Left kidney (tissue), 8 donors: ENCODE measurements at places on chromosomes 3 and 15. TPM values are rescaled to one million over a fixed set of nuclear protein-coding genes. Genes with fewer than 3 reads are reported as not detected.
A peak's percentile ranks its signal among the peaks of the same experiment; 100 is the strongest.

- no peak for DNase-seq
Measured at GRCh38 chr3:143429628-143430514, 310.3 kb downstream of the CHST2 start.

GRCh38 chr3:197790033-197790432 is 1.0 kb upstream of the LRCH3 start:
- DNase-seq = no peak

GRCh38 chr15:31264559-31265089 is 62.0 kb upstream of the KLF13 start:
- no peak for DNase-seq

GRCh38 chr15:92232317-92232716 is 161.4 kb upstream of the ST8SIA2 start:
- DNase-seq = no peak

ARHGEF3 gene
- polyA plus RNA-seq = 81.6 TPM

- DNase-seq = no peak
Measured at GRCh38 chr3:66317750-66318376, 97.1 kb downstream of the SLC25A26 start.

- DNase-seq = no peak
Measured at GRCh38 chr3:8307545-8308110, 194.0 kb upstream of the LMCD1 start.

DNA sequence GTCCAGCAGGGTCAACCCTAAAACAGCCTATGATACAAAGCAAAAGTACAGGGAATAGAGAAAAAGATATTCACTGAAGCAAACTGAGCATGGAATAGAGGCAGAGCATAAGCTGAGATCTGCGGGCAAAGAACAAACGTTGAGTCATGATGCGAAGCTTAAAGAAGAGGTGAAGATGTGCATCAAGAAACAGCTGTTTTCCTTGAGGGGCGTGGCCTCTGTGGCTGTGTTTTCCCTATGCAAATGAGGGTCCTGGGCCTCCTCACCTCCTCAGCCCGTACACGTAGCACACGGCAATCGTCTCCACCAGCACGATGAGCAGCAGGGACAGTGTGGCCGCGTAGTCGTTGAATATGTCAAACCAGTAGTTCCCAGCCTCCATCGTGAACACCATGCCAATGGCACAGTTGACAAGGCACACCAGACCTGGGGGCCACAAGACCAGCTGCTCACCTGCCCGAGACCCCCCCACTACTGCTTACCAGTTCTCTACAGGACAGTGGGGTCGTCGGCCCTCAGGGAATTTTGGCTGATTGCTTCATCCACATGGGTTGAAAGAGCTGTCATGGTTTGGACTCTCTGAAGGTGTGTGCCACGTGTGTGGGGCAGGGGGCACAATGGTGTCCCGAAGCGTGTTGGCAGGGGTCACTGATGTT is 33.6 kb downstream of the SLC6A20 start:
- no peak for DNase-seq

DNA sequence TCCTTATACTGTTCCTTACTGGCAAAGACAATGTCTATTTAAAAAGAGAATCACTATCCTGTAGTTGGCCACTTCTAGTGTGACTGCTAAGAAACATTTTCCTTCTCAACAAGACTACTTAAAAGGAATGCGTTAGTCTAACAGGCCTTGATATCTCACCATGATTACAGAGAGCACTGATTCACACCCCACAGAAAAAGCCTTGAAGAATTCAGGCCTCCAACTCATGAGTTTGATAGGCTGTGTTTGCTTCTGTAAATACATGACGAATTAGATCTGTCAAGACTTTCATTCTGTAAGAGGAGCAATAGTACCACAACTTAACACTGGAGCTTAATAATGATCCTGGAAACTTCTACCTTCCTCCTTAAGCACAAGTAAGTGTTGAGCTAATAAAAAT is 432.8 kb upstream of the NR2F2 start:
- no peak for DNase-seq

- DNase-seq = no peak
Measured at GRCh38 chr15:96888764-96889163, 558.3 kb downstream of the NR2F2 start.

AGBL1 gene
- polyA plus RNA-seq = 0.18 TPM

DNA sequence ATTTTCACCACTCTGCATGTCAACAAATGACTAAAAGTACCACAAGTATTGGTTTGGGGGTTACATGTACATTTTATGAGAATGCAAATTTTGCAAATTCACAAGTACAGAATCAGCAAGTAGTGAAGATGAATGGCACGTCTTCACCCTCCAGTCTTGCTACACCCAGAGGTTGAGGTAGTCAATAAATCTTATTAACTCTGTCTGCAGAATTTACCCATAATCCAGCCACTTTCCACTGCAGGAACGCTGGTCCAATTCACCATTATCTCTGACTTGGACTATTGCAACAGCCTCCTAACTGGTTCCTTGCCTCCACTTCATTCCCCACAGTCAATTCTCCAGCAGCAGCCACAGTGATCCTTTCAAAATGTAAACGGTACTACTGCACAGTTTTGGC is 10.6 kb downstream of the PSMA4 start:
- DNase-seq = no peak

DNA sequence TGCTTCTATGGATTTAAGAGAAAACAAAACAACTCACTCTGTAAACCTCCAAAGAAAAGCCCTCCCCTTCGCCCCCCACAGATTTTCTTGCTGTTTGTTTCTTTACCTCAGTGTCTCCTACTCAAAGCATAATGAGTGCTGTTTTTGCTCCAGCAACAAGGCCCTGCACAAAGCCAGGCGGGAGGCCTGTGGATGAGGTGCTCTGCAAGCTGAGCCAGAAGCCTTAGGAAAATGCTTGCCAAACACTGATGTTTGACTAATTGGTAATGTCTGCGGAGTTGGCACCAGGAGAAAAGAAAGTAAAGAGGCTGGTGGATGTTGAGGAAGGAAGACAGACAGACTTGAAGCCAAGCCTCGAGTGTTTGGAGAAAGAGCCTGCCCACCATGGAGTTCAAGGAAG is 99.7 kb downstream of the RARB start:
- no peak for DNase-seq

GRCh38 chr3:28348265-28348628 is 274 bp upstream of the ZCWPW2 start:
- peak; percentile 33 for DNase-seq

GRCh38 chr3:61847784-61848462 is 286.6 kb downstream of the PTPRG start:
- DNase-seq = no peak

DNA sequence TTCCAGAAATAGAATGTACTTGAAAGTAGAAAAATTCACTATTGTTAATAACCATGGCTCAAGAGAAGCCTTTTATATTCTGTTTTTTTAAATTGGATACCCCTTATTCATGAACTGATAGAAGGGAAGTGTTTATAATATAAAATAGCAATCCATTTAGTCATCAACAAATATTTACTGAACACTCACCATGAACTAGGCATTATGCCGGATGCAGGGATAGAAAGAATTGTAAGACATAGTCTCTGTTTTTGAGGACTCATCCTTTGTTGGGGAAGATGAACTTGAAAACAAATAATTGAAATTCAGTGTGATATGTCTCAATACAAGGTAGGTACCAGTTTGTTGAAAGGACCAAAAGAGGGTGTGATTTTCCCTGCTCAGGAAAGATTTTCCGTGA is 160.9 kb upstream of the SATB1 start:
- DNase-seq = no peak

- no peak for DNase-seq
Measured at GRCh38 chr3:147630921-147631415, 221.8 kb downstream of the ZIC1 start.
